ENCODE measurements at places on chromosomes 11 and 22.

- DNase-seq, result no peak
These were observed 1344.0 kb upstream of the RAG2 start for GRCh38 chr11:37942081-37942480.

DNA sequence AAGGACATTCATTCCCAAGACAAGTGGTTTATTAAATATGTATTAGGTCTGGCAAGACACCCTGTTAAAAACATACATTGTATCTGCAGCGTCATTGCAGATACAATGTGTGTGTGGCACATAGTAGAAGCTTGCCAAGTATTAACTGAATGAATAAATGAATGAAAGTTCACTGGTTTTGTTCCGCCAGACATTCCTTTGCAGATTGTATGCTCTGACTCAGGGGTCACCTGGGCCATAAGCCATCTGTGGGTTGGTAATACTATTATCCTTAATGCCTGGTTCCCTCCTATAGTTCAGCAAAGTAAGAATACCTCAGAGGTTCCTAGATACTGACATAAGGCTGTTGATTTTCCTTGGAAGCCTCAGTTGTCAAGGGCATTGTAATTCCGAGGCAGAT, 377.3 kb upstream of the CCDC90B start:
- DNase-seq, result no peak

DNA sequence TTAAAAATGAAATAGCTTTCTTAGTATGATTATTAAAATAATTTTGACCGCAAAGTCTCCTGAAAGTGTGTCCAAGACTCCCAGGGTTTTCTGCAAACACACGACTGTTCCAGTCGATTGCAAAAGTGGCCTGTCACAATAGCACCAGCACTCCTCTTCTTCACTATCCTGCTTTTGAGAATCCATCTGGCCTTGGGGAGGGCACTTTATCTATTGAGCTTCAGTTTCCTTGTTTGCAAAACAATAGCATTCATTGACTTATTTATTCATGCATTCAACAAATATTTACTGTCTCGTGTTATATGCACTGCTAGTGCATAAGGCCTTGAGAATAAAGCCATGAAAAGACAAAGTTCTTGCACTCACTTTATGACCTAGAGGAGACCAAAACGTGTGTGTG, 96.2 kb upstream of the NTM start:
- DNase-seq, result no peak

GRCh38 chr11:78210000-78210608, 21.4 kb downstream of the USP35 start:
- no peak for DNase-seq

DNA sequence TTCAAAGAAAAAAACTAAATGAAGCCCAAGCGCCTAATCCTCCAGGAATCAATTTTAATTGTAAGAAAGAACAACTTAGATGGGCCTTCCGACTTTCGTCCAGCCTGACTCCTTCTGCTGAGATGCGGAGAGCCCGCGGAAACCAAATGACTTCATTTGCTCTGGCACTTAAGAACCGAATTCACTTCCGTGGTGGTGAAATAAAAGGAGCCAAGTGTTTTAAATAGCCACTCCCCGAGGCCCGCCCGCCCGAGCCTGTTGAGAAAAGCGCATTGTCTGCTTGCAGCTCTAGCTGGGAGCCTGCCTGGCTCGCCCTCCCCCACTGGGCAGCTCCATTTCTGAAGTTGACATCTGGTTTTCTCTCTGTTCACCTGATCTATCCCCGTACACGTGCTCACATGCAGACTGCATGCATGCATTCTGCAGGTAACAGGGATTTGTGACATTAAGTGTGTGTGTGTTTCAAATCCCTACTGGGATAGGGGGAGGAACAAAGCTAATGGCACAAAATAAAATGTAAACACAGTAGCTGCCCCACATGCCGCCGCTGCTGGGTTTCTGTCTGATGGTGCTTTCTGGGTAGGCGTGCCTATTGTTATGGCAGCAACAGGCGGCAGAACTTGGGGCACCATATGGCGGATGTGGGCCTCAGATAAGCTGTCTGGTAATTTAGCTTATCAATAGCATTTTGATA, 6.2 kb downstream of the TEAD1 start:
- no peak for DNase-seq

DNA sequence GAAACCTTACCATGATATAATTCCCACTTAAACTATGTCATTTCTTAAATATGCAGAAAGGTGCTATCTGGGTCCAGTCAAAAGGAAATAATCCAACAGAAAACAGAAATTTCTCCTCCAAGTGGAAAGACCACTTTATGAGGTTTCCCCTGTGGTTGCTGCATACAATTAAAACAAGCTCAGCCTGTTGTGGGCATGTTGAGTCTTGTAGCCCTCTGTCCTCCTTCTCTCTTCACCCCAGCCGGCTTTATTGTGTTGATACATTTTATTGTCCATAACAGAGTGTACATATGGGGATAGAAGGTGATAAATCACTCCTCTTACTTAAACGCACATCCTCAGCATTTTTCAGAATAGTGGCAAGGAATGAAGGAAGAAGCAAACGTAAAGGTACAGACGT, 126.0 kb upstream of the MTNR1B start:
- DNase-seq, result no peak

DNA sequence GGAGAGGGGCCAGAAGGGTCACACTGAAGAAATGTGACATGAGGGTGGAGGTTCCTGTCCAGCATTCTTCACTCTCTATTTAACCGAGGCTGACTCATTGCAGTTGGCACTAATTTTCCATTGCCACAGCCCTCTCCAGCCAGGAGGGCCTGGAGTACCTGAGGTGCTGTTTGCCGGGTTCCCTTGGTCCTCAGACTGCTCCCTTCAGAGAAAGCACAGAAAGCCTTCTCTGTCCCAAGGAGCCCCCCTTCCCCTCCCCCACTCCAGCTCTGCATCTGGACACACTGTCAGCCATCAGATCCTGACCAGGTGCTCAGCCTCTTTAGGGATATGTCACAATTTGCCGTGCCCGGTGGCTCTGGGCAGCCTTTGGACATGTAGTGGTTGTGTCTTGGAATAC, 3.2 kb upstream of the C11orf91 start:
- DNase-seq, result no peak

GRCh38 chr11:11731311-11732083, 109.7 kb upstream of the GALNT18 start:
- no peak for DNase-seq

DNA sequence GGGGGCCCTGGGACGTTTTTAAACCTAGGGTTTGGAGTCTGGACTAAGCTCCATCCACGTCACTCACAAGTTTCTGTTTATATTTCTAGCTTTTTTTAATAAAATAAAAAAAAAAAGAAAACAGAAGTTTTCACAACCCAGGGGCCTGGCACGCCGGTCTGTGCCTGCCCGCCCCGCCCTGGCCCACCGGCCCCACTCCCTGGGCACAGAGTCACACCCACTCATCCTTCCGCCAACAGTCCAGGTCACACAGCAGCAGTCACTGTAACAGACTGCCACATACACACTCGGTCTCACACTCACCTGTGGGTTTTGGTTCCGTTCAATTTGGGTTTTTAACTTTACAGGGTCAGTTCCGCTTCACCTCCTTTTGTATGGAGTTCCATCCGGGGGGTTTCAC, 5.3 kb upstream of the ACR start:
- no peak for DNase-seq

DNA sequence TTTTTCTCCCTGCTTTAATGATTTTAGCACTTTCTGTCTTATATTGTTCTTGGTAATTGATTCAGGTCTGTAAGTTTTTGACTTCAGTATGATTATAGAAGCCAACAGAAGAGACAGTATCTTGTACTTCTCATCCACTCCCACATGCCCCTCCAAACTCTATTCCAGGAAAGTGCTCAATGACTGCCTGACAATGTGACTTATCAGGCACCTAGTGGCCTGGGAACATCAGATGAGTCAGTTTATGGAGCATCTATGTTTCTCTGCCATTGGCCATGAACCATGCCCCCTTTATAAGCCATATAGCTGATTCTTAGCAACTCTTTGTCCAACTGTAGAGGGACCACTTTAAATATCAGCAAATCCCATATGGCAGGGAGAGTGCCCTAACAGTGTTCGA, 179.2 kb upstream of the MTMR2 start:
- DNase-seq, result no peak

GRCh38 chr11:91194546-91194945, 971.7 kb upstream of the CHORDC1 start:
- no peak for DNase-seq

All from right renal pelvis (tissue), 4 donors.